ENCODE measurements at places on chromosomes 2 and 18.

- DNase-seq = no peak
Observed at GRCh38 chr2:99597616-99598015, 107.8 kb upstream of the REV1 start.

DNA sequence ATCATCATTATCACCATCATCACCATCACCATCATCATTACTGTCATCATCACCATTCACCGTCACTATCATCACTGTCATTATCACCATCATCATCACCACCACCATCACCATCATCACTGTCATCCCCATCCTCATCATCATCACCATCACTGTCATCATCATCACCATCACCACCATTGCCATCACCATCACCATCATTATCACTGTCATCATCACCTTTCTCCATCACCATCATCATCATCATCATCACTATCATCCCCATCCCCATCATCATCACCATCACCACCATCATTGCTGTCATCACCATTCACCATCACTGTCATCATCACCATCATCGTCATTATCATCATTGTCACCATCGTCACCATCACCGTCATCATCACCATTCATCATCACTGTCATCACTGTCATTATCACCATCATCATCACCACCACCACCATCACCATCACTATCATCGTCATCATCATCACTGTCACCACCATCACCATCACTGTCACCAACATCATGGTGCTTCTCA, 9.8 kb downstream of the HPCAL1 start:
- no peak for DNase-seq

DNA sequence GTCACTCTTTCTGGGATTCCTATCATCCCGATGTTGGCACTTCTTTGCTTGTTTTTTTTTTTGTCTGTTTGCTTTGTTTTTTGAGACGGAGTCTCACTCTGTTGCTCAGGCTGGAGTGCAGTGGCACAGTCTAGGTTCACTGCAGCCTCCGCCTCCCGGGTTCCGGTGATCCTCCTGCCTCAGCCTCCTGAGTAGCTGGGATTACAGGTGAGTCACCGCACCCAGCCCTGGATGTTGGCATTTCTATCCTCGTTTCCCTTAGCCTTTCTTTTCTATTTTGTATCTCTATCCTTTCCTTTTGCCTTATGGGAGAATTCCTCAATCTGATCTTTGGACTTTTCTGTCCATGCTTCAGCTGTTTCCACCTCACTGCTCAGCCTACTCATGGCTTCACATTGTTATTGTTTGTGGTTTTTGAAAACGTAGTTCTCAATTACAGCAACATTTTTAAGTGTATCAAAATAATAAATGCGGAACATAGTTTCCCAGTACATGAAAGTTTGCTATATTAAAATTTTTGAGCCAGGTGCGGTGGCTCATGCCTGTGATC, 62.1 kb upstream of the ZNF516 start:
- no peak for DNase-seq

DNA sequence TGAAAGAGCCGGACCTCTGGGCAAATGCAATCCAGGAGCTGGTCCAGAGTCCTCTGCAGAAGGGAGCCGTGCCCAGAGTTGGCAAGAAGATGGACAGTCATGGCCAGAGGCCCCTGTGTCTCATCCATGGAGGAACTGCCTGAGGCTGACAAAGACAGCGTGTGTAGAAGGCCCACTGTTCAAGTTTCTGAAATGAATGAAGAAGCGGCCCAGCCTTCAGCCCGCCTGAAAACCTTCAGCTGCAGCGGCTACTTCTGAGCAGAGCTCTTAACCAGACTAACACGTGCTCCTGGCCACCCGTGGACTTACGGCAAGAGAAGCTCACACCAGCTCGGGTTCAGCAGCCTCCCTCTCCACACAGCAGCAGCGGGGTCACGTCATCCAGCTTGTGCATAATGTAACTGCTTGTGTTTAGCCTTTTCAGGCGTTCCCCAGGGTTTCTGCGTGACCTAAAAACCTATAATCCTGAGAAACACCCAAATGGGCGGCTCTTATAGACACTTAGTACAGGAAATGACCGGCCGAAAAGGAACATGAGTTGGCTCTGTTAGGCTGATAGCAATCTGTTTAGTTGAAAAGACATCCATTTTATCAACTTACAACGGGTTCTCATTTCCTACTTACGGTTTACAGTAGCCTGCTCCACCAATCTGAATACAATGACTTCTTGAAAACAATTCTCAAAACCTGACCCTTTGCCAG, at the start of gene FAM124B:
FAM124B (minus strand) TSS at position 467 of the 702 bp plus-strand sequence; CDS start at position 128, 339 bp downstream.
- peak; percentile 23 for DNase-seq

DNA sequence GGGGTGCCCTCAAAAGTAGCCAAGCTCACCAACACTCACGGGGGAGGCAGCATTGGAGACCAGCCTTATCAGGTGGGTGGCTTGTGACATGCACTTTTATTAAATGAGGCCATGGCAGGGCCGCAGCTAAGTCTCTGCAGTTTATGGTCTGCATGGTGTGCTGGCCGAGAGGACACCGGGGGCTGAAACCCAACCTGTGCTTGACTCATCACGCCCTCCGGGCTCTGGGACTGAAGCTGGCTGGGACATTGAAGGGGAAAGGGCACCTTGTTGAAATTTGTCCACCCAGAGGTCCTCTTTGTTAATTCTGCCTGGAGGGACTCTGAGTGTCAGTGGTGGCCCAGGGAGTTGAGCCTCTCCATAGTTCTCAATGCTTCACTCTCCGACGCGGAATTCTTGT, 17.7 kb upstream of the NTSR2 start:
- no peak for DNase-seq

All from activated naive CD4-positive, alpha-beta T cell treated with Interleukin-2 at 50 U/mL for 16 hours (primary cell).